Iris pigment epithelial cell (primary cell): ENCODE measurements at places on chromosomes 16 and 17.

- DNase-seq, result no peak
Measured at GRCh38 chr17:5950878-5951277, 119.3 kb upstream of the WSCD1 start.

GRCh38 chr17:57045868-57046704, 39.0 kb upstream of the AKAP1 start:
- DNase-seq, result no peak

DNA sequence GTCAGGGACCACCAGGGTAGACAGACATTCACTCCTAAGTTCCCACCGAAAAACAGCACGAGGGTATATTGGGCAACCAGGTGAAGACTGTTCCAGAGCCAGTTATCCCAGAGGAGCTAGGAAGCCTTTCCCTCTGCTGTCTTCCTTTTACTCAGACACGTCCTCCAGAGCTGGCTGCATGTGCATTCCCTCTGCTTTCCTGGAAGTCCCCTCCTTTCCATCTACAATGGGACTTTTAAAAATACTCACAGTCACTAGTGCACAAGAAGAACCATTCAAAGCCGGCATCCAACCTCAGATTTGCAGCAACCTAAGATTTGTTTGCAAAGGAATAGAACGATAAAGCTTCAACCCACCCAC, 32.5 kb upstream of the CRISPLD2 start:
- DNase-seq, result no peak

DNA sequence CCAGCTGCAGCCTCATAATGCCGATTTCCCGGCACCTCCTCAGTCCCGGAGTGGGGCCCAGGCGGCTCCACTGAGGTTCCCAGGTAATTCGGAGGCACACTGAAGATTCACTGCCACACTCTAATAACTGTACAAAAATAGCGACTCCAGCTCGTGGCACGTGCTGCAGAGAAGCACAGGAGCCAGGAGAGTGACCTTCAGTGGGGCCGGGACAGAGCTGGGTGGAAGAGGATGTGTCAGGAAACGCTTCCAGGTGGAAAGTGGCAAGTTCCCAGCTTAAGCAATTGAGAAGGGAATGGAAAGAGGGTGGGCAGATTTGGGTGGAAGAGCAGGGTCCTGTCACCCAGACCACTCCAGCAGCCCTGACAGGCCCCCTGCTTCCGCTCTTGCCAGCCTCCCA, 3.1 kb upstream of the TRAP1 start:
- DNase-seq, result no peak

GRCh38 chr16:12096828-12097522, 120.4 kb downstream of the SNX29 start:
- no peak for DNase-seq

DNA sequence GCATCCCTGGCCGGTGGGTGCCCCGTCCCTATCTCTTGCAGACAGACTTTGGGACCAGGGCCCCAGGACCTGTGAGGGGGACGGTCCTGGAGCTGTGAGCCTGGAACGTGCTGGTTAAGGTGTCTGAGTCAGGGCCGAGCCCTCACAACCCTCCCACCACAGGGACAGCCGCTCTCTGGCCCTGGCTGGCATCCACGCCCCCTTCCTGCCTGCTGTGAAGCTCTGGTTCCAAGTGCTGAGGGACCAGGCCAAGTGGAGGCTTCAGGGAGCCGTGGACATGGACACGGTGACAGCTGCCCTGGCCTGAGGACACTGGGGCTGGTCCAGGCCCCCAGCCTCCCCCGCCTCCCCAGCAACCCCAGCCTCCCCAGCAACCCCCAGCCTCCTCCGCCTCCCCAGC, 6.6 kb downstream of the TSR3 start:
- no peak for DNase-seq

- no peak for DNase-seq
Measured at GRCh38 chr17:3896108-3896967, 3.5 kb upstream of the CAMKK1 start.

- DNase-seq, result peak; percentile 49
Measured at GRCh38 chr17:76005263-76006149, 4.9 kb downstream of the CDK3 start.

DNA sequence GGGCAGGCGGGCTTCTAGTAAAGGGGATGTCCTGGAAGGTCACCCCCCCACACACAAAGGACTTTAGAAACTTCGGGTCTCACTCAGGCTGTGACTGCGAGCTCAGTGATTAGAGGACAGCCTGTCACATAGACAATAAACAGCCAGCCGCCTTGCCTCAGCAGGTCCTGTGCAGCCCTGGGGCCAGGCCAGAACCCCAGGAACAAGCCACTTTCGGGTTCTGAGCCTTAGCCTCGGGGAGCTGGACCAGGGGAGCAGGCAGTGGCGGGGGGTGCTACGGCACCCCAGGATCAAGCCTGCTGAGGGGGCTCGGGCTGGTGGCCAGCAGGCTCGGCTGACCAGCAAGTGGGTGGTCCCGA, 1.1 kb downstream of the GAS7 start:
- DNase-seq, result no peak

GRCh38 chr16:2056077-2056476, 8.3 kb downstream of the TSC2 start:
- no peak for DNase-seq

DNA sequence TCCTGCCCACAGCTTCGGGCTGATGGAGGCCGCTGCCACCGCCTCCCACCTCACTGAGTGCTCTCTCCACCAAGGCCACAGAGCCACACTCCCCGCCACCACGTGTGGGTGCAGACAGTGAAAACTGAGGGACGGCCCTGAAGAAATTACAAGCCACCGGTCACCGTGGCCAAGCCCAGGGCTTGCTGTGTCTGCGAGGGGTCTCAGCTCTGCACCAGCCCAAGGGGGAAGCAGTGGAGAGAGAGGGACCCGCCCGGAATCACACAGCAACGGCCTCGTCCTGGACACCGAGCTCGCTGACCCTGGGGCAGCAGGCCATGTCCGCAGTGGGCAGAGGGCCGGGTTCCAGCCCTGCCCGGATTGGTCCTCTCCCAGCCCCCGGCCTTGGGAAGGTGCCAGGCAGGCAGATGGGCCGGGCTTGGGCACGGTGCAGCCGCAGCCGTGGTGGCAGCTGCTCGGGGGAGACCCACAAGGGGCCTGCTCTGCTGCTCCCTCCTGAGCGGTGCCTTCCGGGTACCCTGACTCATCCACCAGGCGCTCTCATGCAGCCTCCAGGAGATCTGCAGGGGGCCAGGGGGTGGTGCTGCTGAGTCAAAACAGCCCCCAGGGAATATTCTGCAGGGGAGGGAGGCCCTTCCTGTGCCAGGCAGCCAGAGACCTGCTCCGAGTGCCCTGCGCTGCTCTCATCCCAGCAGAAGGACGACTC, 52.0 kb downstream of the CBFA2T3 start:
- DNase-seq, result peak; percentile 71

GRCh38 chr17:49002331-49002730, 5.1 kb downstream of the IGF2BP1 start:
- no peak for DNase-seq

GRCh38 chr17:1267471-1267943, 2.7 kb upstream of the BHLHA9 start:
- no peak for DNase-seq
